ENCODE measurements at places on chromosomes 2 and 18. TPM values are rescaled to one million over a fixed set of nuclear protein-coding genes. Genes with fewer than 3 reads are reported as not detected.

- no peak for DNase-seq
- peaks cover 2% of the 10 kb centered on the region for H3K4me1 ChIP-seq
- H3K4me3 ChIP-seq, result no peak overlapping the region
Observed at GRCh38 chr2:208978946-208979345, 444.9 kb upstream of the MAP2 start.

- no peak overlapping the region for H3K27ac ChIP-seq
- no peak overlapping the region for H3K4me3 ChIP-seq
Observed at GRCh38 chr18:34866310-34866709, 156.2 kb downstream of the DTNA start.

DNA sequence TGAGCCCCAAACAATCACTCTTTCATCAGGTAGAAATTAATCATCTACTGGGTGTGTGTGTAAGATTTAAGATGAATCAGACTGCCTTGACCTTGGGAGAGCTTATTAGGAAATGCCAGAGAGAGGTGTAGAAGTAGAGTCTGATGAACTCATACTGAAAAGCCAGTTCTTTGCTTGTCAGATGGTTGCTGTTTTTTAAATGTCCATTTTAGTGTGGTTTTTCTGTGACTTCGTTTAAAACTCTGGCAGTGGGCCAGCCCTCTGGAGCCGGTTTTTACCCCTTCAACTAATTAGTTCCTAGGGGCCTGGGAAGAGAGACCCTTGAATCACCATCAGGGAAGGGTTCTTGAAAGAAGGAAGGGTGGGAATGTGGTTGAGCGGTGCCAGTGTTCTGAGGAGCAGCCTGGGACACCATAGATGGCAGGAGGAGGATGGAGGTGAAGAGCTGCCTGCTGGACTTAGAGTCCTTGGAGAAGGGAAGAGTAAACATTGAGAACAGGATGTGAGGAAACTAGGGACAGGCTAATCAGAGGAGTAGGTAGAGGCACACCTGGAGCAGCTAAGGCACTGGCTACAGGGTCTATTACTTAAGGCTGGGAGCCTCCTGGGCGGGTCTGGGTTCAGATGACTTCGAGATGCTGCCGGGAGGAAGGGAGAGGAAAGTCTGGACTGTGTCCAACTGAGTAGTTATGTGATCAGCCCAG lies 66.1 kb downstream of the LRRFIP1 start:
- peak overlapping the region; percentile 30 for H3K27ac ChIP-seq
- H3K4me1 ChIP-seq, result peaks cover 40% of the 10 kb centered on the region
- H3K27me3 ChIP-seq, result peaks cover 10% of the 10 kb centered on the region

GRCh38 chr2:14941151-14941631 lies 308.7 kb downstream of the LRATD1 start:
- DNase-seq, result no peak
- no peaks in the 10 kb centered on the region for H3K4me1 ChIP-seq
- peaks cover 19% of the 10 kb centered on the region for H3K36me3 ChIP-seq
- no peak overlapping the region for H3K27ac ChIP-seq

- no peak for DNase-seq
- peaks cover 27% of the 10 kb centered on the region for H3K4me1 ChIP-seq
- H3K36me3 ChIP-seq, result no peaks in the 10 kb centered on the region
- no peak overlapping the region for H3K4me3 ChIP-seq
- H3K27me3 ChIP-seq, result peaks cover 3% of the 10 kb centered on the region
Observed at GRCh38 chr2:41910126-41910525, 137.7 kb upstream of the PKDCC start.

DNA sequence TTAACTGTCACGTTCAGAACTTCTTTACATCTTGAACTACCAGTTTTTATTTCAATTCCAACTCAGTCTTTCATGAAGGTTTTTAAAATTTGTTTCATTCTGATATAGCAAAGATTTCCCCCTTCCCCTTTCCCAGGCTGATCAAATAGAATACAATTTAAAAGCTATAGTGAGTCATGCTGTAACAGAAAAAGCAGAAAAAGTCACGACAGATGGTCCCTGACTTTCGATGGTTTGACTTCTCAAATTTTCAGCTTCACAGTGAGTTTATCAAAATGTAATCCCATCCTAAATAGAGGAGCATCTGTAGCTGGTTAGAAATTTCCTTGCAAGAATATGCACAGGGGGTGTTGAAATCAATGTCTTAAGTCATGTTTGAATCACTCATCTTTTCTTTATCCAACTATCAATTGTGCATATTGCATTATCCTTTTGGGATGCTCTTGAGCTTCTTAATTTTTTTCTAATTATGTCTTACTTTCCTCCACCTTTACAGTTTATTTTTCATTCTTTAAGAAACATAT lies 500.3 kb downstream of the LRP1B start:
- no peak overlapping the region for H3K27ac ChIP-seq
- H3K27me3 ChIP-seq, result no peaks in the 10 kb centered on the region
- H3K4me1 ChIP-seq, result peaks cover 1% of the 10 kb centered on the region
- no peak for DNase-seq
- H3K36me3 ChIP-seq, result no peaks in the 10 kb centered on the region

The REG1B gene
- not detected for total RNA-seq

The SIX3 gene
- total RNA-seq, result not detected

GRCh38 chr18:11889284-11889683 lies 18.8 kb downstream of the MPPE1 start:
- H3K4me3 ChIP-seq, result no peak overlapping the region
- H3K27ac ChIP-seq, result no peak overlapping the region
- DNase-seq, result no peak
- H3K36me3 ChIP-seq, result peaks cover 19% of the 10 kb centered on the region
- no peaks in the 10 kb centered on the region for H3K27me3 ChIP-seq
- peaks cover 7% of the 10 kb centered on the region for H3K4me1 ChIP-seq

The SOS1 gene
- 77.0 TPM for total RNA-seq

The EFHD1 gene
- total RNA-seq, result 4.3 TPM

DNA sequence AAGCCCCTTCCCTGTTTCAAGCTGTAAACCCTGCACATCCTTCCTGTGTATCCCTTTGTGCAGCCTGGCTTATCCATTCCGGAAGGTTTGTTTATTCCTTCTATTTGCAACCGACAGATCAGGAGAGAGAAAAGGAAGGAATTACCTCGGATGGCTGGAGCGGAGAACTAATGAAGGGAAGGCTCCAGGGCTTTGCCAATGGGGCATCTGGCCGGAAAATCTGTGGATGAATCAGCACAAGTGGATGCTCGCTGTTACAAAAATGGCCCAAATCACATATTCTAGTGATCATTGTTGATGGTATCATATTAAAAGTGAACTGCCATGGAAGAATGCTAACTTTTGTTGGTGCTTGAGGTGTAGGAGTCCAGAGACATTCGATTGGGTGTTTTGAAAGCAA lies 97.1 kb downstream of the AQP4 start:
- H3K27me3 ChIP-seq, result no peaks in the 10 kb centered on the region
- DNase-seq, result no peak
- H3K4me3 ChIP-seq, result no peak overlapping the region
- peaks cover 25% of the 10 kb centered on the region for H3K4me1 ChIP-seq
- H3K27ac ChIP-seq, result no peak overlapping the region

The GAREM2 gene
- total RNA-seq, result 12.1 TPM

DNA sequence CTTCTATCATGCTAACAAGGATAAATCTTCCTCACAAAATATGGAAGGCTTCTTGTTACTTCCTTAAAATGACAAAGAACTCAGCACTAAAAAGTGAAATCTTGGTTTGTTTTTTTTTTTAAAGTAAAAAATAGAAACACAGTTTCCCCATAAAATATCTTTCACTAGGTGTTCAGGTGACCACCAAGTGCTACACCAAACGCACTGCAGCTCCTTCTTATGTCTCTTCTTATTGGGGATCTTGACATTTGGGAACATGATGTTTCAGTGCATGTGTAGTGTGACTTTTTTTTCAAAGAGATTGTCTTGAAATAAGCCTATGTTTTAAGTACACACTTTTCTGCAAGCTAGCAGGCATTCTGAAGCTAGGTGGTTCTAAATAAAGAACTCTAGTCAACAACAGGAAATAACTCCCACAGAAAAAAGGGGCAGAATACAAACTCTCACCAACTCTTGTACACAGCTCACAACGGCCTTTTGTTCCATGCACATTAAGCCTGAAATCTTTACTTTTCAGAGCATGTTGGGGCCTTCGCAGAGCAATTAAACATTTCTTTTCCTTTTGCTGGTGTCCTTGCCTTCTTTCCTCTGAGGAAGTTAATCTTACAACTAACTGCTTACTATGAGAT lies 13.2 kb upstream of the SERTAD2 start:
- H3K4me1 ChIP-seq, result peaks cover 10% of the 10 kb centered on the region
- DNase-seq, result no peak
- no peak overlapping the region for H3K4me3 ChIP-seq

The DNAJC5G gene
- total RNA-seq, result not detected

- no peak overlapping the region for H3K4me3 ChIP-seq
- H3K27me3 ChIP-seq, result peaks cover 3% of the 10 kb centered on the region
- no peak overlapping the region for H3K27ac ChIP-seq
- H3K4me1 ChIP-seq, result peaks cover 3% of the 10 kb centered on the region
- no peak for DNase-seq
Observed at GRCh38 chr18:47936952-47937351, 6.5 kb upstream of the SMAD2 start.

The GALM gene
- total RNA-seq, result 46.3 TPM

- no peaks in the 10 kb centered on the region for H3K36me3 ChIP-seq
- H3K27ac ChIP-seq, result no peak overlapping the region
- no peak for DNase-seq
- H3K27me3 ChIP-seq, result no peaks in the 10 kb centered on the region
Observed at GRCh38 chr18:50866765-50867164, 12.2 kb upstream of the ME2 start.

GRCh38 chr2:106085181-106085940 lies 108.7 kb downstream of the UXS1 start:
- no peak for DNase-seq
- no peak overlapping the region for H3K27ac ChIP-seq
- no peaks in the 10 kb centered on the region for H3K36me3 ChIP-seq
- H3K4me1 ChIP-seq, result no peaks in the 10 kb centered on the region

The RIT2 gene
- total RNA-seq, result not detected

DNA sequence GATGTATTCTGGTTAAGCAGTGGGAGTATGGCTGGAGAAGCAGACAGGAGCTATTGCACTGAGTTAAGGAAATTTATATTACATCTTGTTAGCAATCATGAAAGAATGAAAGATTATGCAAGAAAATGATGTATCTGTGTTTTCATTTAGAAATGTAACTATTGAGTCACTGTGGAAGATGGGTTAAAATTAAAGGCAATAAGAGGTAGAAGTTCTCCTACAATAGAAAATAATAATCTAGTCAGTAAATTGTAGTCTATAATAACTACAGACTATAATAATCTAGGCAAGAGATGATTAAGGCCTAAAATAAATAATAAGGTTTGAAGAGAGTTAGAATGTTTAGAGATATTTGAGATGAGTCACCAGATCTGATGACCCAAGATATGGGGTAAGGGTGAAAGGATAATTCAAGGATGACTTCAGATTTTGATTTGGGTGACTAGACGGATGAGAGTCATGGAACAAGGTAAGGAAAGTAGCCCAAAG lies 371.9 kb upstream of the KCNH7 start:
- no peaks in the 10 kb centered on the region for H3K36me3 ChIP-seq
- no peak overlapping the region for H3K27ac ChIP-seq
- no peak for DNase-seq

DNA sequence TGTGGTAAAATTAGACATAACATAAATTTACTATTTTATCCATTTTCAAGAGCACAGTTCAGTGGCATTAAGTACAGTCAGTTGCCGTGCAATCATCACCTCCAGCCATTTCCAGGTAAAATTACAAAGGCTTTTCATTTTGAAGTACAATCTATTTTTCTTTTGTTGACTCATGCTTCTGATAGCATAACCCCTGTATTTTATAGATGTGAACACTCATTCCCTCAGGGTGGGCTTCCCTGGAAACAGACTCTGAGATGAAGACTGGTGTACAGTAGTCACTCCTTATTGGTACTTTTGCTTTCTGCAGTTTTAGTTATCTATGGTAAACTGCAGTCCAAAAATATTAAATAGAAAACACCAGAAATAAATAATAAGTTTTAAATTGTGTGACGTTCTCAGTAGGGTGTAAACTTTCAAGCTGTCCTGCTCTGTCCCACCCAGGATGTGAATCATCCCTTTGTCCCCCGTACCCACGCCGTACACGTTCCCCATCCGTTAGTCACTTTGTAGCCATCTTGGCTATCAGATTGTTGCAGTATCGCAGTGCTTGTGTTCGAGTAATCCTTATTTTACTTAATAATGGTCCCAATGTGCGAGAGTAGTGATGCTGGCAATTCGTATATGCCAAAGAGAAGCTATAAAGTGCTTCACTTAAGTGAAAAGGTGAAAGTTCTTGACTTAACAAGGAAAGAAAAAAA lies 41.1 kb upstream of the NAB1 start:
- H3K36me3 ChIP-seq, result peaks cover 10% of the 10 kb centered on the region
- H3K4me3 ChIP-seq, result no peak overlapping the region
- H3K4me1 ChIP-seq, result peaks cover 23% of the 10 kb centered on the region
- peak overlapping the region; percentile 80 for H3K27ac ChIP-seq

The MC2R gene
- total RNA-seq, result not detected

GRCh38 chr18:49591271-49591670 lies 29.4 kb downstream of the LIPG start:
- H3K4me3 ChIP-seq, result no peak overlapping the region
- DNase-seq, result no peak
- peaks cover 5% of the 10 kb centered on the region for H3K4me1 ChIP-seq
- H3K27ac ChIP-seq, result no peak overlapping the region
- no peaks in the 10 kb centered on the region for H3K27me3 ChIP-seq
- peaks cover 22% of the 10 kb centered on the region for H3K36me3 ChIP-seq

GRCh38 chr18:8800445-8800844 lies 95.1 kb downstream of the MTCL1 start:
- H3K4me1 ChIP-seq, result peaks cover 43% of the 10 kb centered on the region
- peak overlapping the region; percentile 83 for H3K27ac ChIP-seq
- H3K27me3 ChIP-seq, result no peaks in the 10 kb centered on the region
- no peak overlapping the region for H3K4me3 ChIP-seq

- H3K4me1 ChIP-seq, result peaks cover 5% of the 10 kb centered on the region
- H3K27me3 ChIP-seq, result peaks cover 8% of the 10 kb centered on the region
- DNase-seq, result no peak
- no peak overlapping the region for H3K4me3 ChIP-seq
- no peak overlapping the region for H3K27ac ChIP-seq
Observed at GRCh38 chr18:23897291-23897690, 117.3 kb upstream of the TTC39C start.

DNA sequence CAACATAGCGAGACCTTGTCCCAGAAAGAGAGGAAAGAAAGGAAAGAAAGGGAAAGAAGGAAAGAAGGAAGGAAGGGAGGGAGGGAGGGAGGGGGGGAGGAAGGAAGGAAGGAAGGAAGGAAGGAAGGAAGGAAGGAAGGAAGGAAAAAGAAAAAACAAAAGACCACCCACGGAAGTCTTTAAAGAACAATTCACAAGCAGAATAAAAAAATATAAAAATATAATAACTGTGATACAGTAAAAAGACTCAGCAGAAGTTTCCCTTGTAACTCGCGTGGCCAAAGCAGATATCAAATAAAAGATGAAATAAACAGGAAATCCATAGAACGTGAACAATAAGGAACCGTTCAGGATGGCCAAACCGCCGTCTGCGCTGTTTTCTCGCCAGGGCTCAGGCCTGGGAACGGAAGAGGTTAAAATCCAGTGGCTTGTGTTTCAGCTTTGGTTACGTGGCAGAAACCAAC lies 1.2 kb upstream of the SLC1A4 start:
- peak overlapping the region; percentile 96 for H3K27ac ChIP-seq
- DNase-seq, result no peak
- H3K36me3 ChIP-seq, result peaks cover 2% of the 10 kb centered on the region
- H3K4me3 ChIP-seq, result peak overlapping the region; percentile 76
- H3K4me1 ChIP-seq, result peaks cover 24% of the 10 kb centered on the region

The DSG3 gene
- not detected for total RNA-seq
